ENCODE measurements at places on chromosomes 1 and 21. TPM values are rescaled to one million over a fixed set of nuclear protein-coding genes. Genes with fewer than 3 reads are reported as not detected.

CFHR3 gene
- not detected for total RNA-seq

SPATA46 gene
- total RNA-seq = not detected

TRPM2 gene
- total RNA-seq = 2.2 TPM

RPL11 gene
- total RNA-seq = 925 TPM

ETV3L gene
- not detected for total RNA-seq

BCL2L15 gene
- 6.2 TPM for total RNA-seq

PCSK9 gene
- total RNA-seq = 63.9 TPM

KLF17 gene
- total RNA-seq = 0.39 TPM

C1QA gene
- total RNA-seq = 688 TPM

FAM131C gene
- total RNA-seq = not detected

ZNF593OS gene
- total RNA-seq = not detected

UBE4B gene
- 83.8 TPM for total RNA-seq

SPATA1 gene
- total RNA-seq = 19.9 TPM

PTGER3 gene
- total RNA-seq = 4.9 TPM

PCAT6 gene
- total RNA-seq = 1.5 TPM

MXRA8 gene
- total RNA-seq = 125 TPM

PDZK1 gene
- total RNA-seq = 0.31 TPM
